Nucleus accumbens (tissue), 56 donors: ENCODE measurements at places on chromosomes 11 and 22.

- DNase-seq: no peak
These were observed 4.0 kb downstream of the PHOX2A start for GRCh38 chr11:72239849-72240460.

DNA sequence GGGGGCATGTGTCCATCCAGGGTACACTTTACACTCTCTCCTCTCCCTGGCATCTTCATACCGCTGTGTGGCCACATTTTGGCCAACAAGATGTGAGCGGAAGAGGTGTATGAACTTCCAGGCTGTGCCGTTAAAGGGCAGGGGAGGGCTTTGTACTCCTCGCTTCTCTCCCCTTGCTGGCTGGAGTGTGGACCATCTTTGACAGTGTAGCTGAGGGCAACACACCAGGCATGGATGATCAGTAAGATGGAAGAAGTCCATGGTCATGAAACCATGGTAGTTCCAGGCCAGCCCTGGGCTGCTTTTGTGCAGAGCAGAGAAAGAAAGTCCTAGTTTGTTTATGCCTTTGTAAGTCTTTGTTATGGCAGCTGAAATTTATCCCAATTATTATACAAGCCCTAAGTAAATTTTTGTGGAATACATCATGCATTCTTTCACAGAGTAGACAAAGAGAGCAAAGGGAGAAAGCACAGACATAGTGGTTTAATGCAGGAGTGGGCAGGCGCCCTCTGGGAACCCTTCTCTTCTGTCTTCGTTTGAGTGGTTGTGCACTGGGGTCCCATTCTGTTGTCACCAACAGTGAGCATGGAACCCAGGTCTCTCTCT lies 70.4 kb downstream of the FBXO7 start:
- DNase-seq: no peak

- peak; percentile 83 for DNase-seq
These were observed 150.5 kb downstream of the FEZ1 start for GRCh38 chr11:125345421-125346178.

- DNase-seq: no peak
These were observed 104.4 kb downstream of the STIM1 start for GRCh38 chr11:3959903-3960265.
